NCI-H1930 (cell line): ENCODE measurements at places on chromosomes 3 and 15.

DNA sequence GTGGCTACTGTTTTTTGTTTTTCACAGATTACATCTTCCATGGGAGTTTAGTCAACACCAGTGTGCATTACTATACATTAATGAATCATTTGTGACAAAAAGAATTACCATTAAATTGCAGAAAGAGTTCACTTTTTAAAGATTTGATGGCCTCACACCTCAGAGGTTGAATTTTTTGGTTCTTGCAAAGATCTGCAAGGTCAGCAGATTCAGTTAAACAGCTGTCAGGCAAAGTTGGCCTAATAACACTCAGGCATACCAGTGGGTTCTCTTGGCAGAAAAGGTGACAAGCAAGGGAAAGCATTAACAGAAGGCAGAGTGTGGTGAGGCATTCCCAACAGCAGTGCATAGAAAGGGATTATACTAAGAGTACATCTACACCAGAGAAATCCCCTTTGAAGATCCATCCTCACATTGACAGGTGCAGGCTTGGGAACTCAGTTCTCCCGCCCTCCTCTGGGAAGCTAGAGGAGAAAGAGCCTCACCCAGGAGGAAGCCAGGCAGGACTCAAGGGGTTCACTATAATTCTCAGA is 24.3 kb upstream of the PTX3 start:
- DNase-seq: no peak

- DNase-seq: no peak
Observed at GRCh38 chr3:134315286-134316106, 58.8 kb downstream of the AMOTL2 start.

DNA sequence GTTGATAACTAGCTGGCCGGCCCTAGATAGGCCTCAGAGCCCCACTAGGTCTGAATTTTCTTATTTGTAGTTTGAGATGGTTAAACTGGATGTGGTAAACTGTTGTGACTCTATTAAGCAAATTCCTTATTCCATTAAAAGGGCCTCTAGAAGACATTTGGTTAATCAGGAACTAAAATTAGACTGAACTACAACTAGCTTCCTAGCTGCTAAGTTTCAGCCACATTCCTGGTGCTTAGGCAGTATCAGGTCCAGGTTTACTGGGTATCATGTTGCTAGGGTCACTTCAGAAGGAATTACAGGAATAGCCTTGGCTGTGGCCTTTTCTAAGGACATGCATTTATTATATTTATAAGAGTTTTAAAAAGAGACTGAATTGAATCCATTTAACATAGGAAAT is 136.3 kb downstream of the PLD1 start:
- DNase-seq: no peak

GRCh38 chr3:141659821-141660613 is 78.1 kb upstream of the RNF7 start:
- DNase-seq: no peak

GRCh38 chr3:13676356-13677017 is 127.6 kb downstream of the FBLN2 start:
- no peak for DNase-seq

DNA sequence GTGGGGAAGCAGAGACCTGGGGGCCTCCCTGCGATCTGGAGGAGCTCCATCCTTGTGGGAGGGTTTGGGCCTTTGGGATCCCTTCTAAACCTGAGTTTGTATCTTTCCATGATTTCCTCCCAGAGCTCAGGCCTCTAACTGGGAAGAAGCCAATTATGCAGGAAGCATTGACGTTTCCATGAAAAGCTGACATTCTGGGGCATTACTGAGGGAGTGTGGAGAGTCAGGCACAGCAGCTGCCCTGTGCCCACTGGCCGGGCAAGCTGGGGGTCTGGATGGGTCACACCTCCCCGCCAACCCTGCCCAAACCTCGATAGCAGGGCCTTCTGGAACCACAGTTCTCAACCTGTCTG is 74.9 kb downstream of the EFCAB12 start:
- no peak for DNase-seq

DNA sequence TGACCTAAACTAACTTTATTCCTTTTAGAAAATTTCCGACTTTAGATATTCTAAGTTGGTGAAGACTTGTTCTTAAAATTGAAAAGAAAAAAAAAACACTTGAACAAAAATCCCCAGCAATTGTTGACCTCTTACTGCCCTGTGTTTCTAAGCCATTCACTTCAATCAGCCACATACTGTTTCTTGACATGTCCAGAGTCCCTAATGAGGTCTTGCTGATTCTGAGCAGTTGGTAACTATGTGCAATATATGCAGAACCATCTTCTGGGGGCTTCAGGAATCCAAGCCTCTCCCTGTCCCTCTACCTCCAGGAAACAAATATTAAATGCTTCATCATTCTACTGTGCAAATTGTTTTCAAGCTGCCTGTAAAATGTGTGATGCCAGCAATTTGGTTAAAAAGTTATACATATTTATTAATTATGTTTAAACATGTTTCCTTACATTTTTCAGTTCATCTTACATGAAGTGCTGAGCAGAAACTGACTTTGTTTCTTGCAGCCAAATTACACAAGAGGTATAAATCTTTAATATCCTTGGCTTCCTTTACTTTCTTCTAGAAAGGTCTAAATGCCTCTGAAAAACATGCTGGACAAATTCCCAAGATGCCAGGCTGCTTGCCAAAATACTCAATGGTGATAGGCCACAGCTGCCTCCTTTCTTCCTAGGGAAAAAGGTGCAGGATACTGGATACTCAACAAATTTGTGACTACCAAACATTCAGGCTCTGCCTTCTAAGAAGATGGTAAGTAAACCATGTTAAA is 19.8 kb upstream of the GYG1 start:
- no peak for DNase-seq

GRCh38 chr3:47425383-47425778 is 44.6 kb downstream of the PTPN23 start:
- no peak for DNase-seq

DNA sequence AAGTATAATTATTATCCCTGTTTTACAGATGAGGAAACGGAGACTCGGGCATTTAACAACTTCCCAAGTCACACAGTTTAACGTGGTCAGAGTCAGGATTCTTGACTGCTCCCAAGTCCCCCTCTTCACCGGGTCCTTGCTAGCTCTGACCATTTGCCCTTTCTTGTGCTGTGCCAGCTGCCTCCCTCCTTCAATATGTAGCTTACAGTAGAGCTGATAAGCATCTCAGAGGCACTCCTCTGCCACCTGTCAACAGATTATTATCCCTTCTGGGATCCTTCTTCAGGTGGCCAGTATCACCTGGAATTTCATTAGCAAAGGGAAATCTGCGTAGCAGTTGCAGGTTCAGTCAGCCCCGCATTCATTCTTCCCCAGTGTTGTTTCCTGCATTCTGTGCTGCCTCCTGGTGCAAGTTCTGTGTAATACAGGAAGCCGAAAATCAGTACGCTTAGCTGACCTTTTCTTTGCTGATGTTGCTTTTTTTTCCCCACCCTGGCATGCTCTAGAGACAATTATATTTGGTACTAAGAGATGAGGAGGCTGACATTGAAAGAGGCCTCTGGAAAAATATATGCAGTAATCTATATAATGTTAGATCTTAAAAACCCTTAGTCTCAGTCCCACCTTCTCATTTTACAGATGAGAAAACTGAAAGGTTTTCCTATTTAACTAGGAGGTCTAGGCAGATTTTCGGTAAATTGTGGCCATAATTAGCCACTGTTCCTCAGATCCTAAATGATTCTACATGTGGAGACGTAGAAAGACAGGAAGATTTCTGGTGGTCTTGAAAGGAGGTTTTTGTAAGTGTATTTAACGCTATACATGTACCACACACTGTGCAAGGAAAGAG is 24.8 kb downstream of the TMOD2 start:
- no peak for DNase-seq

DNA sequence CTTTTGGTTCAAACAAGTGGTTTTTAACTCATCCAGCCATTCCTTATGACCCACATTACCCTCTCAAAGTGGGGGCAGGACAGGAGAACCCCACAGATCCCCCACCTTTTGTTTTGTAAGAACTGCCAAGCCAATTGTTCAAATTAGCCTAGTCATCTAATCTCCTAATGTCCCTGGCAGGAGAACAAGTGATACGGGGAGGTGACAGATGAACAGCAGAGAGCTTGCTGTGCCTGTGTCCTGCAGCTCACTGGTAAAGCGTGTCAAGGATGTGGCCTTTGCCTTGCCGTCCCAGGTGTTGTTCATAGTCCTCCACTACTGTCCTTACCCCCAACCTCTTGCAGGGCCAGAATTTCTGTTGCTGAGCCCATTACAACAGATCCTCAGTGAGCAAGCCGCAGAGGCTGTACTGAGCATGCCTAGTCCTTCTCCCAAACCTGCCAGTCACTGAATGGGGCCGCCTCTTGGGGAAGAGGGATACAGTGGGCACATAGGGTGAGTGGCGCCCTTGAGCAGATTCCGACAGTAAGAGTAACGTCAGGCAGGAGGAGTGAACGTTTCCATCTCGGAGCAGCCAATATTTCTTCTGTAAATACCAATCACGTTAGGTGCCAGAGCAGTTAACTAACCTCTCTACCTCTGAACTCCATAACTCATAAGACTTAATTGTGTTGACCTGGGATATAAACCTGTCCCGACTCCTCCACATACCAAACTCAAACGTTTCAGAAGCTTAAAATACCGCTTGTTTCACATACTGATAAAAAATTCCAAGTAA is 87.4 kb downstream of the ITPR1 start:
- DNase-seq: no peak

- DNase-seq: no peak
Observed at GRCh38 chr3:141229132-141229531, 2.5 kb upstream of the PXYLP1 start.

DNA sequence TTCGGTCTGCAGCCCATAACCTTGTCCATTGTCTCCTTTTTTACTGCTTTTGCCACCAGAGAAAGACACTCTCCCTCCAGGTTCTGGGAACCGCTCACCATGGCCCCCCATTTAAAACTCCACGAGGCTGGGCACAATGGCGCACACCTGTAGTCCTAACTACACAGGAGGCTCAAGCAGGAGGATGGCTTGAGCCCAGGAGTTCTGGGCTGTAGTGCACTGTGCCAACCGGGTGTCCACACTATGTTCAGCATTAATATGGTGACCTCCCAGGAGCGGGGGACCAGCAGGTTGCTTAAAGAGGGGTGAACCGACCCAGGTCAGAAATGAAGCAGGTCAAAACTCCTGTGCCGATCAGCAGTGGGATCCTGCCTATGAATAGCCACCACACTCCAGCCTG is 28.0 kb upstream of the IDH2 start:
- no peak for DNase-seq

- no peak for DNase-seq
Observed at GRCh38 chr3:45848392-45848791, 6.5 kb upstream of the LZTFL1 start.

DNA sequence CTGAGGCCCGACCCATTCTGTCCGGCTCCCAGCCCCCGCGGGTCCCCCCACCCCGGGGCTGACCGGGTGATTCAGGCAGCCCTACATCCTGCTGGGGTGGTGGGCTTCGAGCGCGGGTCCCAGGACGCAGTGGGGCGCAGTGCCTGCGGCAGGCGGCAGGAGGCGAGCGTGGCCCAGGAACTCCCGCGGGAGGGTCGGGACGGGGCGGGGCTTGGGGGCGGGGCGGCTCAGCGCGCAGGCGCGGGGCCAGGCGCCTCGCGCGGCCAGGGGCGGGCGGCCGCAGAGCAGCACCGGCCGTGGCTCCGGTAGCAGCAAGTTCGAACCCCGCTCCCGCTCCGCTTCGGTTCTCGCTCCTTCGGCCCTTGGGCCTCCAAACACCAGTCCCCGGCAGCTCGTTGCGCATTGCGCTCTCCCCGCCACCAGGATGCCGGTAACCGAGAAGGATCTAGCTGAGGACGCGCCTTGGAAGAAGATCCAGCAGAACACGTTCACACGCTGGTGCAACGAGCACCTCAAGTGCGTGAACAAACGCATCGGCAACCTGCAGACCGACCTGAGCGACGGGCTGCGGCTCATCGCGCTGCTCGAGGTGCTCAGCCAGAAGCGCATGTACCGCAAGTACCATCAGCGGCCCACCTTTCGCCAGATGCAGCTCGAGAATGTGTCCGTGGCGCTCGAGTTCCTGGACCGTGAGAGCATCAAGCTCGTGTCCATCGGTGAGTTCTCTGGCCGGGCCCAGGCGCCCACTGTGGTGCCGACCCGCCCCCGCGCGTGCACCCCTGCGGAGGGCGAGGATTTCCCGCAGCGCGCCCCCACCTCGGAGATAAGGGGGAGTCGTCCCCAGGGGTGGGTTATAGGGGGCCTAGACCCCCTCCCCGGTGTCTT is at the start of gene FLNB:
TSS of gene FLNB (plus strand) at position 282 of the 885 bp plus-strand sequence. CDS start at position 425, 143 bp downstream.
- DNase-seq: peak; percentile 17

DNA sequence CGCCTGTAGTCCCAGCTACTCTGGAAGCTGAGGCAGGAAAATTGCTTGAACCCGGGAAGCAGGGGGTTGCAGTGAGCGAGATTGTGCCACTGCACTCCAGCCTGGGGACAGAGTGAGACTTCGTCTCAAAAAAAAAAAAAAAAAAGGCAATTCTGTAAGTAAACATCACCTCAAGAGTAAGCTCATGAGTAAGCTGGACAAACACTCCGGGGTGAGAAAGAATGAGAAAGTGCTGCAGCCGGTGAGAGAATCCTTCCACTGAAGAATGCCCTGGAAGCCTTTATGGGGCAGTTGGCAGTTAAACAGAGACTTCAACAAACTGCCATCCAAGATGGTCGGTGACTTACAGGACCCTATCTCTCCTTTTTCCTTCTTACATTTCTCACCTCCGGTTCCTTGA is 47.5 kb downstream of the FEZF2 start:
- no peak for DNase-seq

DNA sequence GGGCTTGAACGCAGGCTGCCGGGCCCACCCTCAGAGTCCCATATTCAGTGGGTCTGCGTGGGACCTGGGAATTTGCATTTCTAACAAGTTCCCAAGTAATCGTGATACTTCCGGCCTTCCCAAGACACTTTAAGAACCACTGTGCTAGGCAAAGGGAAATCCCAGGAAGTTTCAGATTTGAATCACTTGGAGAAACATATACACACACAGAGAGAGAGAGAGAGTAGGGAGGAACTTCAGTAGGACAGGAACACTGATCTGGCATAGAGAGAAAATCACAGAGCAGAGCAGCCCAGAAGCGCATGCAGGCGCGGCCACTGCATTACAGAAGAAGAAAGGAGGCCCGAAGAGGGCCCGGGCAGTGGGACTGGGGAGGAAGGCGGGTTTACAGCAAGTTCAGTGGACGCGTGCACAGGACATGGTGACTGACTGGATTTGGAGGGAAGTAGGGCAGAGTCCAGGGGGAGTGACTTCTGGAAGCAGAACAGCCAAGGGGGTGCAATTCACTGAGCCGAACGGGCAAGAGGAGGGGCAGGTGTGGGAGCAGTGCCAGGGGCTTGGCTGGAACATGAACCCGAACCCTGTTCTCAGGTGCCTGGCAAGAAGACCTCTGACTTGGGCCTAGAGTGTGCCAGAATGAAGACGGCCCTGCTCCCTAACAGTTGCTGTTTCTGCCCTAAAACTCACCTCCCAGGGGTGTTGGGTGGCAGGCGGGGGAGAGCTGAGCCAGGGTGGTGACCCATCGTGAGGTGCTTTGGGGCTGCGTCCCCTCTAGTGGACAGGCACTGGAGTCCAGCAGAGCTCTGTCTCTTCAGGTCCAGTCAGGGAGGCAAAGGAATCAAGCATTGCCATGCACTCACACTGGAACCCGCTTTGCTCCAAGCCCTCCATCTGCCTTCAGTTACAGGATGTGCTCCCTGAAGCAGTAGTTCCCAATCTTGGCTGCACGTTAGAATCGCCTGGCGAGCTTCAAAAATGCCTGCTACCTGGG is 101.3 kb upstream of the HES1 start:
- no peak for DNase-seq

- DNase-seq: no peak
Observed at GRCh38 chr3:119808843-119809242, 26.9 kb downstream of the NR1I2 start.

- no peak for DNase-seq
Observed at GRCh38 chr3:196012481-196012880, 69.4 kb downstream of the TFRC start.
